ENCODE measurements at places on chromosomes 3 and 15.

GRCh38 chr3:195133013-195133412 is 137.9 kb downstream of the XXYLT1 start:
- DNase-seq, result no peak

DNA sequence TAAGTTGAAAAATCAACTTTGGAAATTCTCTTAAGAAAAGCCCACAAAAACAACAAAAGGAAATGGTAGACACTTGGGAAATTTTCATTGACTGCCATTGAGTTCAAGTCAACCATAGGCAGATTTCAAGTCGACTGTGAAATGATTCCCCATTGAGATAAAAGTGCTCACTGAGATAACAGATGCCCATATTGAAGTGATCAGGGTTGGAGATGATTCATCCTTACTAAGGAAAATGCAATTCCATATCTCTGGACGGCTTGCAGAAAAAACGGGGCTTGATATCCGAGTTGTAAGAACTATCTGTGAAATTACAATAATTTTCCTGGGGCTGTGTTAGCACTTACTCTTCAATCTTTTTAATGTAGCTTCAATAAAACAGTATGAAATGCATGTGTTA is 373.1 kb upstream of the THRB start:
- no peak for DNase-seq

- DNase-seq, result no peak
These were observed 94.1 kb downstream of the PLSCR2 start for GRCh38 chr3:146375219-146375618.

DNA sequence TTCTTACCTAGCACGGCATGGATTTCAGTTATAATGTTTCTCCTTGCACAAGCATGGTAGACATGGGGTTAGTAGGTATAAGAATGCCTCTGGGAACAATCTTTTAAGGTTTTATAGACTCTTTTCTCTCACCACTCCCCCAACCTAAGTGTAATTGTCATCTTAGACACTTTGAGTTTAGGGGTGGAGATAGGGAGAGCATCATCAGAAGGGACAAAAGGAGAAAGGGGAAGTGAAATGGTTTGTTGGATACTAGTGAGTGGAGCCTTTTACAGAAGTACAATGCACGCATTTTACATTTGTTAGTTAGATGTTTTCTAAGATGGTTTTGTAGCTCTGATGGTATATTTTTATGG is 189.2 kb downstream of the TP63 start:
- DNase-seq, result no peak

DNA sequence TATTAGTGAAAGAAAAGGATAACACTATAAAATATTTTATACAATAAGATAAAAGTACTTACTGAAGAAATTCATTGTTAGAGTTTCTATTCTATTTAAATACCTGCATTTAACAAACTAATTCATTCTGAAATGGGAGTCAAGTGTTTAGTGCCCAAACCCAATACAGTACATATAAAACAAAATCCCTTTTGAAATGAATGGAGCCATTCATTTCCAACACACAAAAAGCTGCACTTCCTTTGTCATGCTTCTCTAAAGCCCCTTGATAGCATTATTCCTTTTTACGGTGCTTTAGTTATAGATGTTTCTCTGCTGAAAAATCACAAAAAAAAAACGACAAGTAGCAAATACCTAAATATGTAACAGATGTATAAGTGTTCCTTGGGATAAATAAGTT is 596.3 kb downstream of the ZIC1 start:
- no peak for DNase-seq

- no peak for DNase-seq
These were observed 235.1 kb upstream of the GAP43 start for GRCh38 chr3:115388166-115388565.

- DNase-seq, result no peak
These were observed 6.7 kb downstream of the FAM162A start for GRCh38 chr3:122390665-122391064.

DNA sequence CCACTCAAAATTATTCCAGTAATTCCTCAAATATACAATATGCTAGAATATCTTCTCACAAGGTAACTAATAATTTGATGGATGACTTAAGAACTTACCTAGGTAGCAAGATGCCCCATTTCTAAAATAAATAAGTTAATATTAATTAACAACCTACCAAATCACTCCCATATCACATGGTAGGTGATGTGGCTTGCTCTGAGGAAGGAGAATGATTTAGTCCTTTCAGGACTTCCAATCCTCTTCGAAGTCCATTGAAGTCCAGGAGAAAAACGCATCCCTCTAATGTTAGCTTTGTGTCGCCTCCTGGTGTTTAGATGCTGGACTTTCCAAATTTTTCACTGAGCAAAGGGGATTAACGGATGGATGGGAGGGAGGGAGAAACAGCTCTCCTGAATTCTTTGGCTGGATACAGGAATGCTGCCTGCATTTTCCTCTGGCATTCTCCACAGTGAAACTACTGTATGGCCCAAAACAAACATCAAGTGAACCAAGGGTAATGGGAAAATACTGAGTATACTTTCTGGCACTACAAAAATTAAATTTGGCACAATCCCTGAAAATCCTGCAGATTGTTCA is 58.6 kb downstream of the PRICKLE2 start:
- no peak for DNase-seq

GRCh38 chr3:181212271-181212670 is 222.7 kb upstream of the DNAJC19 start:
- no peak for DNase-seq

DNA sequence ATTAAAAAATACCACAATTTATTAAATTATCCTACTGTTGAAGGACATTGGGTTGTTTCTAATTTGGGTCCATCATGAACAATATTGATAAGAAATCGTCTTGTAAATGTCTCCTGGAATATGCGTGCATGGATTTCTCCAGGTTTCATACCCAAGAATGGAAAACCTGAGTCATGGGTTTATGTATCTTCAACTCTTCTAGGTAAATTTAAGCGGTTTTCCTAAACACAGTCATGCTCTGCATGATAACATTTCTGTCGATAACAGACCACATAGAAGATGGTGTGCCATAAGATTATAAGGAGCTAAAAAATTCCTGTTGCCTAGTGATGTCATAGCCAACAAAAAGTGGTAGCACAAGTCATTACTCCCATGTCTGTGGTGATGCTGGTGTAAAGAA is 39.9 kb upstream of the SCN5A start:
- DNase-seq, result no peak

GRCh38 chr15:63372753-63373152 is 8.9 kb downstream of the CA12 start:
- DNase-seq, result no peak

GRCh38 chr15:61227950-61228936 is 859 bp downstream of the RORA start:
- DNase-seq, result no peak

DNA sequence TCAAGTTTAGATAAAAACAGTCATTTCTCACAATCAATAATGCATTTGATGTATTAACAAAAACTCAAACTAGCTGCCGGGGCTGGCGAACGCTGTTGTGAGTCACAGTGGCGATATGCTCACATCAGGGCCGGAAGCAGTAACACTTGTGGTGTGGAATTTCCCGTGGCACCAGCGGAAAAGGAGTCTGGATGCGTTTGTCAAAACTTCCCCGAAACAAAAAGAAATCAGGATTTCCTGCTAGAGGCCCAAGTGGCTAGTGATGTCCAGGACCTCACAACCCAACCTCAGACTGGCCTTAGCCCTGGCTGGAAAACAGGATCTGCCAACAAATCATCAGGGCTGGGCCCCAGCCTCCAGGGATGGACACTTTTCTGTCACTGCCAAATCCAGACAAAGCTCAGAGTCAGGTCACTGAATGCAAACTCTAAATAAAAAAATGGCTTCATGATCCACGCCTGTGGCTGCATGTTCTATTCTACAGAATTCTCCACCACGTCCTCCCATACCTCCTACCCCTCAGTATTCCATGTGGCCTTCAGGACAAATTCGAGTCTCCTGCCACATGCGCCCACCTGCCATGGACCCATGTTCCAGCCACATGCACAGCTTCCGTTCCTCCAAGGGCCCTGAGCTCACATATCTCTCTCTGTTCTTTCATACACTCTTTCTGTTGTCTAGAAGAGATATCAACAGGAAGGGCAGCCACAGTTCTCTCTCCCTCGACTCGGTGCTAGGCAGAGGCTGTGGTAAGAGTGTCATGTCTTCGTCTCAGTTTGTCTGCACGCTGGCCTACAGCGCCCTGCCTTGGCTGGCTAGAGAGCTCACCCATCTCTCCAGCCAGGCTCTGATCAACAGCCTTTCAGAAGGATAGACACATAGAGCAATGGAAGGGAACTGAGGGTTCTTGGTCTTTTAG is 35.4 kb downstream of the EHD4 start:
- peak; percentile 40 for DNase-seq

- no peak for DNase-seq
These were observed 253.6 kb downstream of the MAGI1 start for GRCh38 chr3:65785065-65785645.

- DNase-seq, result no peak
These were observed 101.9 kb upstream of the KCNMB2 start for GRCh38 chr3:178434206-178434805.

DNA sequence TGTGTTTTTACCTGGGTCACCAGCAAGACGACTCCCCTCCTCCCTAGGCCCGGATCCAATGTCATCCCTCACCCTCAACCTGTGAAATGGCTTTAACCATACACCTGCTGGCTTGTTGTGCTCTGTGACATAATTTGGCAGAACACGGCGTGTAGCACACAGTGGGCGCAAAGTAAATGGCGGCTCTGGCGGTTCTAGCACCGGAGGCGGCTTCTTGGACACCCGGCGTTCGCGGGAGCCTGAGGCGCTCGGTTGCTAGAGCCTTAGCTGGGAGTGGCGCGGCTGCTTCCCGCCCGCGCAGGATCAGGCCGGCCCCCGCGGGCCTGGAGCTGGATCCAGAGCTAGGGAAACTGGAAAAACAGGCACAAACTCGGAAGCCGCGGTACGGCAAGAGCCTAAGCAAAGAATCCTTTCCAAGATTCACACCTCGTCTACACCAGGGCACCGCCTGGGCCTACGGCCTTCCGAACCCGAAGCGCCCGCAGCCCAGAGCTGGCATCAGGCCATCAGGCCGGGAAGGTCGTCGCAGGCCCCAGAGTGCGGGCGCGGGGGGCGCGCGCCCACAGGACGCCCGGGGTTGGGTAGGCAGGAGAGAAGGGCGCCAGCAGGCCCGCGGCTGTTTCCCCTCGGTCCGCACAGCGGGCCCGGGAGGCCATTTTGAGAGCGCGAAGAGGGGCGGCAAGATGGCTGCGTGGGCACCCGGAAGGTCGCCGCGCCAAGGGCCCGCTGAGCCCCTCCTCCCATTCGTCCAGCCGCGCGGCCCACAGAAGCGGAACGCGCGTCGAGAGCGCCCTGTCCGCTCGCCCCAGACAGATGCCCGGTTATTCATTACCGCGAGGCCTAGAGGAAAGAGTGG is 43.9 kb upstream of the POLG start:
- no peak for DNase-seq

DNA sequence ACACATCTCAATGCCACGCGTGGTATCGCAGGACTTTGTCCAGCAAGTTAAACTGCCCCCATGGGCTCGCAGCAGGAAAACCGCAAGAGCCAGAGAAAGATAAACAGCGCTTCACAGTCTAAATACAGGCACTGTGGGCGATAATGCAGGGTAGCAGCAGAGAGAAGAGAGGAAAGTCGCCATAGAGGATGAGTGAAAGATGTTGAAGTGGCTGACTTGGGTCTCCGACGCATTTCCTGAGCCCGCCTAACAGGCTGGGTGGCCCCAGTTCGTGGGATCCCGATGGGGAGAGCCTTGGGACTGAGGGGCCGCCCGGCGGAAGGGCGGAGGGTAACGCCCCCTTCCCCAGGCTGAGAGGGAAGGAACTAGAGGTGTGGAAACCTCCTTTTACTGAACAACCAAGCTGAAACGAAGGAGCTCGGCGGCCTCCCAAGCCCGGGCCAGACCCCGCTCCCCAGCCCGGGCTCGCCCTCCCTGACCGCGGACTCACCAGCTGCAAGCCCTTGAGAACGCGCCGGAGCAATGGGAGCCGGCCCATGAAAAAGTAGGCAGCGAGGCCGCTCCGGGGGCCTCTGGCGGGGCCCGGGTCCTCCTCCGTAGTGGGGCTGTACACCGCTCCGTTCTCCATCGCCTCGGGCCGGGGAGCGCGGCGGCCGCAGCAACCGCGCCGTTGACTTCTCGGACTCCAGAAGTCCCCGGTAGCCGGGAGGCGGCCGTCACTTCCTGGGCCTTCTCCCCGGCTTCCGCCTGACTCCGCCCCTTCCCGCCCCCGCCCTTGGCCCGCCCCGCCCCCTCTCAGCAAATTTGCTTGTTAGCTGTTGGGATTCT is at the start of gene CMTM6:
TSS of gene CMTM6 (minus strand) at position 735 of the 828 bp plus-strand sequence. CDS start at position 628, 107 bp downstream.
- peak; percentile 59 for DNase-seq

GRCh38 chr3:138046085-138046484 is 36.1 kb downstream of the CLDN18 start:
- no peak for DNase-seq

DNA sequence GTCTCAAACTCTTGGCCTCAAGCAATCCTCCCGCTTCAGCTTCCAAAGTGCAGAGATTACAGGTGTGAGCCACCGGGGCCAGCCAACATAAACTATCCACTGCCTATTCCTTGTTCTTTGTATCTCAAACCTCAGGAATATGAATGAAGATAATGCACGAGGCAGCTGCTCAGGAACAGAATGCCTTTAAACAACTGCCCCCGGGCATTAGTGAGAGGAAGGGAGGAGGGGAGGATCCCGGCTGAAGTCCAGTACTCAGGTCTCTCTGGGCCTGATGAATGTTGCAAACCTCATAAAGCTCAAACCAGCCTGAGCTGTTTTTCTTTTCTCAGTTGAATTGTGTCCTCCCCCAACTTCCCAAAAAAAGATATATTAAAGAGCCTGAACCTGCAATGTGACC is 26.9 kb upstream of the MTMR14 start:
- DNase-seq, result no peak

- DNase-seq, result no peak
These were observed 295.3 kb downstream of the RBMS3 start for GRCh38 chr3:29576181-29576580.

Measured in stimulated activated CD8-positive, alpha-beta memory T cell treated with anti-CD3 and anti-CD28 coated beads, Interleukin-4, amount 100 ng/mL, for 1 hour (primary cell).